G401 (cell line): ENCODE measurements at places on chromosomes 4 and X. TPM values are rescaled to one million over a fixed set of nuclear protein-coding genes. Genes with fewer than 3 reads are reported as not detected.

GRCh38 chrX:9349572-9350494 is 115.0 kb upstream of the TBL1X start:
- peak; percentile 56 for DNase-seq

- peak; percentile 32 for DNase-seq
Measured at GRCh38 chr4:26325191-26325590, 4.4 kb downstream of the RBPJ start.

- no peak for DNase-seq
Measured at GRCh38 chr4:27005501-27005900, 144.9 kb downstream of the STIM2 start.

DNA sequence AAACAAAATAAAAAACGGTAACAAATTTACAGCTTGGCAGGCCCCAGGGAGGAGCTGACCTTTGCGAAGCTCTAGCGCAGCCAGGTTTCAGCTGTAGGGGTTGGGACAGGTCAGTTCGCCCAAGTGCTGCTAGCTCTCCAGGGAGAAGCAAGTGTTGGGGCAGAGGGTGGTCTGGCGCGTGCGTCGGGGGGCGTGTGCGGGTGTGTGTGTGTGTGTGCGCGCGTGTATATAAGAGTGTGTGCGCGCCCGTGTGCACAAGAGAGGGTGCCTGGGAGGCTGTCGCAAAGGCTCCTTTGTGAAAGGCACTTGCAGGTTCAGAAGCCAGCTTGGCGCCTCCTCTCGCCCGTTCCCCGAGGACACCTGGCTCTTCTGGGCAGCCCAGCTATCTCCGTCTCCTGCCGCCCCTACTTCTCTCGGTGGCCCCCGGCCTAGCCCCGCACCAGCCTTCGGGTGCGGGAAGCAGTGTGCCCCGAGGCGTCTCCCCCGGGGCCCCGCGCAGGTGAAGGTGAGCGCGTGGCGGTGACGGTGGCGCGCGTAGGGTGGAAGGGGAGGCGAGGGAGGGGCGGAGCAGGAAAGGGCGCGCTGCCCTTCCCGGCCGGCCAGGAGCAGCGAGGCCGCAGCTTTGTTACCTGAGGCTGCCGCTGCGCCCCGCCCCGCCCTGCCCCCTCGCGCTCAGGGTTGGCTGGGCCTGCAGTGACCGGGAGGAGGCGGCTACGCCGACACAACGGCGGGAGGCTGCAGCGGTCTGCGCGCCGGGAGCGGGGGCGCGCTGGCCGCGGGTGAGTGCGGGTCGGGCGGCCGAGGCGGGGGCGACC is at the start of gene FHDC1:
Gene FHDC1 (plus strand): TSS at position 693 of the 815 bp plus-strand sequence. CDS start 6,735 bp downstream, outside the sequence.
- DNase-seq = peak; percentile 76

GRCh38 chr4:118758293-118758692 is 73.1 kb downstream of the METTL14 start:
- DNase-seq = no peak

Gene GLRA2
- total RNA-seq = not detected in 2 replicates

Gene CCNA2
- total RNA-seq = 167 and 209 TPM in 2 replicates

Gene BMP3
- total RNA-seq = not detected in 2 replicates
